Dorsolateral prefrontal cortex (tissue), 122 donors: ENCODE measurements at places on chromosomes 2 and 18.

GRCh38 chr2:44192646-44193045 lies 24.0 kb downstream of the PPM1B start:
- no peak for DNase-seq

- DNase-seq, result peak; percentile 58
Measured at GRCh38 chr2:15941481-15941850, 1.1 kb downstream of the MYCN start.

DNA sequence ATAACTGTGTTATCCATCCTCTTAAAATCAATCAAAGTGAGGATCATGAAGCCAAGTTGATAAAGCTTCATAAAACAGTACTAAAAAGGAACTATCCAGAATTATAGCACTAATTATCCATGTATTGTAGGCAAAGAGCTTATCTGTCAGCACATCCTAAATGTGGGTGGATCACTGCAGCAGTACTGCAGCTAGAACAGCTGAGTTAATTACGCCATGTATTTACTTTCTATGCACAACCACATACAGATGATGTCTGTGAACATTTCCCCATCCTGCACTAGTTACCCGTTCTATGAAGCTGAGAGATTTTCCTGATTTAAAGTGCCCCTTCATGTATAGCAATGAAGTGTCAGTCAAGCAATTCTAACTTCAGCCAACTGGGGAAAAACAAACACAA lies 96.6 kb downstream of the RAPH1 start:
- no peak for DNase-seq

DNA sequence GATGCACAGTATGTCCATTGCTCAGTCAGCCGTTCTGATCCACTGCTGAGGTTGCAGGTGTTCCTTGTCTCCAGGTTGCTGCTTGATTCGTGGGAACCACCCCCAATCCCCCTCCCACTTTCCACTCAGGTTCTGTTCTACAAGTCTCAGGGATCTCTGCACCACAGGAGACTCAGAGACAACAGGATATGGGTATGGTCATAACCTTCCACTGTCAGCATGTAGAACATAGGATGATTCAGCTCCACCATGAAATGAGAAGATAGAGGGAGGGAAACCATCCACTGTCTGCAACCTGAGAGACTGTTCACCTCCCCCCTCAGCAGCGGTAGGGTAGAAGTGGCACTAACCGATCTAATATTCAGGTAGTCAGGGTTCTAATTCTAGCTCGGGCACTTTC lies 19.0 kb upstream of the KLF7 start:
- no peak for DNase-seq

DNA sequence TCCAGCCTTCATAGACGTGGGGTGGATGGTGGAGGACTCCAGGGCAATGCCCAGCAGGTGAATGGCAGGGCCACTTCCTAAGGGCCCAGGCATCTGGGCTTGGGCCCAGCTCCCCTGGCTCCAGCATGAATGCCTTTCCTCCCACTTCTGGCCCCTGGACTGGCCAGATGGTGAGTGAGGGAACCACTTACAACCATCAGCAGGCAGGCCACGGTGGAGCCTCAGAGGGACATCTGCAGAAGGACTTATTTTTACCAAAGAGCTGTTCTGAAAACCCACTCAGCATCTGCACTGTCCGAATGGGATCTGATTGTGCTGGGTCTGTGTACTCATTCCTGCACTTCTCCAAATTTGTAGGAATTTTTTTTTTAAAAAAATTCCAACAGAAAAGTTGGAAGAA lies 69.6 kb downstream of the SNTG2 start:
- DNase-seq, result peak; percentile 56

DNA sequence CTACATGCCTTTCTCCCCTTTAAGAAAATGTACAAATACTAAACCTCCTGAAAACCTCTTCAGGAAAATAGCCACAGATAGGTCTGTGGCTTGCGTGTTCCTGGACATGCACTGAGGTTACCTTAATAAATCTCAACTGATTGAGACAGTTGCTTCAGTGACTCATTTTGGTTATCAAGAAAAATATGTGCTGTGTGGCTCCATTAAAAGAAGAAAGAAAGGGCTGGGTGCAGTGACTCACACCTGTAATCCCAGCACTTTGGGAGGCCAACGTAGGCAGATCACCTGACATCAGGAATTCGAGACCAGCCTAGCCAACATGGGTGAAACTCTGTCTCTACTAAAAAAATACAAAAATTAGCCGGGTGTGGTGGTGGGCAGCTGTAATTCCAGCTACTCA lies 27.1 kb downstream of the CREG2 start:
- no peak for DNase-seq

DNA sequence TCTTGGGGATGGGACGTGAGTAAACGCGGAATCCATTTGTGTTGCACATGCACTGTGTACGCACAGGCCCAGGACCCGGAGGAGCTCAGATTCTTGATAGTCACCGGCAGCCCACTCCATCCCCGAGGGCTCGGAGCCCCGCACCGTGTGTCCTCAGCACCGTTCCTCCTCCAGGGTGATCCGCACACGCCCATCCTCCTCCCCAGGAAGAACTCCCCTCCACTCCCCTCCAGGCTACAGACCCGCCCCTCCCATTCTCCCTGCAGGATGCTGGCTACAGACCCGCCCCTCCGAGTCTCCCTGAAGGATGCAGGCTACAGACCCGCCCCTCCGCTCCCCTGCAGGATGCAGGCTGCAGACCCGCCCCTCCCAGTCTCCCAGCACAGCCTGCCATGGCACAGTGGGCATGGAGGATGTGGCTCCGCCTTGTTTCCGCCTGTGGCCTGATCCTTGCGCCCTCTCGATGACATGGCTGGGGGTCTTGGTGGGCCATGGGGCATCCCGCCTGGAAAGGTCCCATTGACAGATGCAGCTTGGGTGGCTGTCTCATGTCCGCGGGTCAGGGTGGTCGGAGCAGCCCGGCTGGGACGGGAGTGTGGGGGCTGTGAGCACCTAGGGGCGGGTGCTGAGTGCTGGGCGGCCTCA lies 14.1 kb downstream of the CTDP1 start:
- no peak for DNase-seq

DNA sequence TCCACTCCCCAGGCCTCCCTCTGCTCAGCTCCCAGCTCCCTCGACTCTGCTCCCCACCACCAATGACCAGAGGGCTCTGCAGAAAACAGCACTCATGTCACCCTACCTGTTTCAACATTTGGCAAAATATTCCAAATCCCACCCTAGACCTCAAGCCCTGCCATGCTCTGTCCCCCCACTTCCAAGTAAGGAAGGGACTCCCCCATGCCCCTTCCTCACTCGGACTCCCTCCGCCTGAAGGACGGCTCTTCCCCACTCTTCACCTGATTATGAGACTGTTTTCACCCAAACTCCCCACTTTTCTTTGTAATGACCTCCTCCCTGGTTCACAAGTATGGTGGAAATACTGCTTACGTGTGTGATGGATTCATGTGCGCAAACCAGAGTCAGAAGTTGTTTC lies 208.4 kb downstream of the MGAT5 start:
- no peak for DNase-seq

DNA sequence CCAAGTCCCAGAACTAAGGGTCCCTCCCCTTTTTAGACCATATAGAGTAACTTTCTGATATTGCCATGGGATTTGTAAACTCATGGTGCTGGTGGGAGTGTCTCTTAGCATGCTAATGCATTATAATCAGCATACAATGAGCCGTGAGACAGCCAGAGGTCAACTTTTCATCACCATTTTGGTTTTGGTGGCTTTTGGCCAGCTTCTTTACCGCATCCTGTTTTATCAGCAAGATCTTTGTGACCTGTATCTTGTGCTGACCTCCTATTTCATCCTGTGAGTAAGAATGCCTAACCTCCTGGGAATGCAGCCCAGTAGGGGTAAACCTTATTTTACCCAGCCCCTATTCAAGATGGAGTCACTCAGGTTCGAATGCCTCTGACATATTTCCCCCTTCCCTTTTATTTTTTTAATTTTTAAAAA lies 148.2 kb downstream of the PHLPP1 start:
- no peak for DNase-seq
